ENCODE measurements at places on chromosomes 16 and 17.

DNA sequence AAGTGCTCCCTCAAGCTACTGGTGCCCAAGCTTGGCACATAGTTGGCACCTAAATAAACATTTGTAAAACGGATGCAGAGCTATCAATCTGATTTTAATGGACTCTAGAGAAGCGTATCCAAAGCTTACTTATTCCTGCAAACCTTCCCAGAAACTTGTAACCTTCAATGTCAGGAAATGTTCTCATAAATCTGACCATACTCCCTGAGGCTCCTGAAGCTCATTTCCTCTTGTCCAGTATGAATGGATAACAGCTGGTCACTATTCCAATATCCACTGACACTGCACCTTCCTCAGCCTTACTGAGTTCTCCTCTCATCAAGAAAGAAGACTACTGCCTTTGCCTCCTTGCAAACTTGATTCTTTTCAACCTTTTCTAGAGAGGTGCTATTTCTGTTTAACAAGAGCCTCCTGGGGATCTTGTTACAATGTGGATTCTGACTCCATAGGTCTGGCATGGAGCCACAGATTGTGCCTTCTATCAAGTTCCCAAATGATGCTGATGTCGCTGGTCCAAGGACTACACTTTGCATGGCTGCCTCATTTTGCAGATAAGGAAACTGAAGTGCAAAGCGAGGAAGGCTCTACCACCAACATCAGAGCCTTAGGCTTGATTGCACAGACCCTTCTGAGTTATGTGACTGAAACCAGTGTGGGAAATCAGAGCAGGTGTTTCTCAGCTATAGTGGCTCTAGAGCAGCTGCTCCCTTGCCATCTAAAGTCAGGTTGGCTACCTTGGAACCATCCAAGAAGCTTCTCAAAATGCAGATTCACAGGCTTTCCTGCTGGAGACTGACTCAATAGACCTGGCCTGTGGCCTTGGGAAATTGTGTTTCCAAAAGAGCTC is 377.8 kb downstream of the SOX9 start:
- no peak for DNase-seq

- no peak for DNase-seq
These were observed 88.5 kb upstream of the ZNF267 start for GRCh38 chr16:31785126-31785525.

DNA sequence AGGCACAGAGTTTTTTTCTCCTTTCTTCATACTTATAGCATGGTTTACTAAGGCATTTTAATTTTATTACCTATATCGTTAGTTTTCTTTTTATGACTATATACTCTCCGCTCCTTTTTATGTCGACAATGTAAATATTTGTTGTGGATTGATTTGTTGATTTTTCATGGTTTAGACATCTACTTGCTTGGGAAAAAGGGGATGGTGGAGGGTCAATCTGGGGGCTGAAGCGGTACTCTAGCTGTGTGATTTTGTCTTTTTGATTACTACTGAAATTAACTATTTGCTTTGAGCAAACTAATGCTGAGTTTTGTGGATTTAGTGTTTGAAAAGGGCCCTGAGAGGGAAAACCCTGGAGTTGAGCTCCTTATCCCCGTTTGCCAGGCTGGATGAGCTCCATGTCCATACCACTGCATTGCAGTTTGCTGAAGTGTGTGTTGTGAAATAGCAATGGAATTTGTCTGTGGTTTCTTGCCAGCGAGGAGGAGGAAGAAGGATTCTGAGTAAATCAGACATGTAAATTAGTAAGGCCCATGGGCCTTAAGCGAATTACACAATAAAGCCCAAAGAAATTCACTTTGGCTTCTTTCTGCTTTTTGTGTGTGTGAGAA is 72.0 kb downstream of the FTO start:
- DNase-seq = no peak

DNA sequence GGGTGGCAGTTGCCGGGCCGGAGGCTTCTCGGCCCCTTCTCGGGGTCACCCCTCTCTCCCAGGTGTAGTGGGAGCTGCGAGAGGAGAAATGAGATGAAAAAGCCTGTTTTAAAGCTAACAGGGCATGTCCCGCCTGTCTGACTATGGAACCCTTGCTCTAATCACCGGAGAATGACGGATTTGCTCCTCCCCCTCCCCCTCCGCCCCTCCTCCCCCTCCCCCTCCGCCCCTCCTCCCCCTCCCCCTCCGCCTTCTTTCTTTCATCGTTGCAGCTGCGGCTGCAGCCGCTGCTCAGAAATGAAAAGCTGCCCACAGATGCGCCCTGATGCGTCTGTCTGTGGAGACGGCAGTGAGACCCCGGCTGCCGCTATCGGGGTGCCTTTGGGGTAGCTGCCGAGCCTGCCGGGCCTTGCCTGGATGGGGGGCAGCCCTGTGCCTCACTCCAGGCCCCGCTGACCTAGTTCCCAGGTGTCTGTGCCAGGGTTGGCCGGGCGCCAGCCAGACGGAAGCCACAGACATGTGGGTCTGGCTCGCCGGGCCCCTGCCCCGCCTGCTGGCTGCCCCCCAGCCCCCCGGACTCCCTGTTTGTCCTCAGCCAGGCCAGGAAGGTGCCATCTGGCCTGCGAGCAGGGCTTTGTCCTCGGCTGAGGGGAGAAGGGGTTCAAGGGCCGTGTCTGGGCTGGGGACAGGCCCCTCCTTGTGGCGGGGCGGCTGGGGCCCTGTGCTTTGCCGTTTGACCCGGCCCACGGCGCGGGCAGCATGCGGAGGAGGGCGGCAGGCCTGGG is 37.7 kb downstream of the GINS2 start:
- DNase-seq = no peak

GRCh38 chr16:2142942-2143877 is 5.2 kb upstream of the RAB26 start:
- DNase-seq = peak; percentile 56
